Naive thymus-derived CD4-positive, alpha-beta T cell (primary cell): ENCODE measurements at places on chromosomes 1 and 21. TPM values are rescaled to one million over a fixed set of nuclear protein-coding genes. Genes with fewer than 3 reads are reported as not detected.

The TRAPPC10 gene
- polyA plus RNA-seq: 15.6 TPM

The LELP1 gene
- polyA plus RNA-seq: not detected

The HEYL gene
- polyA plus RNA-seq: 0.18 TPM

The FBLIM1 gene
- polyA plus RNA-seq: 0.41 TPM

The KRTAP13-2 gene
- not detected for polyA plus RNA-seq

The SYNC gene
- not detected for polyA plus RNA-seq

The RTCA gene
- polyA plus RNA-seq: 16.4 TPM
